ENCODE measurements at places on chromosomes 5 and 9. TPM values are rescaled to one million over a fixed set of nuclear protein-coding genes. Genes with fewer than 3 reads are reported as not detected.

GRCh38 chr5:158056130-158056825, 197.3 kb upstream of the CLINT1 start:
- DNase-seq, result no peak

GRCh38 chr9:99253134-99253533, 31.1 kb downstream of the SEC61B start:
- no peak for DNase-seq

DNA sequence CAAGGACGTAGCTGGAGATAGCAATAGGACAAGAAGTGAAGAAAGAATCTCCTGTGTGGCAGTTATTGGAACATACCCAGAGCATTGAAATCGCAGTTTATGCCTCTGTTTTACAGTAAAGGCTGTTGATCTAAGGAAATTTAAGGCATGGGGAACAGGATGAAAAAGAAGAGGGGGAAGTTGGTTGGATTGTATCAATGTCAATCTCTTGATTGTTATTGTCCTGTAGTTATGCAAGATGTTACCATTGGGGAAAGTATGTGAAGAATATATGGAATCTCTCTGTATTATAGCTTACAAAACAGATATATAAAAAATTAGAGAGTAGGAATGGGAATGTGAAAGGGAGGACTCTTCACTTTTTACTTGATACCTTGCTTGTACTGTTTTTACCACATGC, 195.6 kb upstream of the NREP start:
- no peak for DNase-seq

- no peak for DNase-seq
Observed at GRCh38 chr5:15321776-15322175, 178.2 kb upstream of the FBXL7 start.

- peak; percentile 39 for DNase-seq
Observed at GRCh38 chr9:130041648-130042405, 1.2 kb downstream of the FNBP1 start.

GRCh38 chr9:78613006-78613405, 316.1 kb downstream of the PSAT1 start:
- no peak for DNase-seq

- no peak for DNase-seq
Observed at GRCh38 chr9:6109571-6109970, 94.1 kb upstream of the RANBP6 start.

- DNase-seq, result no peak
Observed at GRCh38 chr9:9045572-9045971, 1246.0 kb upstream of the DMAC1 start.

DNA sequence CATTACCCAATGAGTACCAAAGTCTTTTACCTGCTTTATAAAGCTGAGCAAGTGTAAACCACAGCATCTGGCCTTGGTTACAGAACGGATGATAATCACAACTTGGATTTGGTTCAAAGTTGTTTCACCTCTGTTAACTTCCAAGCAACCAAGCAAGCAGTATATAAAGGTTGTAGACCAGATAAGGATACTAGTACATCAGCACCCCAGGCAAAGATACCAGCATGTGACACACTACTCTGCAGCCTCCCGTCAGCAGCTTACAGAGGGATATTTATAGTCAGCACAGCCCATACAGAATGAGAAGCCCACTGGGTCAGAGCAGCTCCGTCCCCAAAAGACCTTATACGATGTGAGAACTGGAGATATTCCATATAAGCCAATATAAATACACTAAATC, 193.3 kb downstream of the SMARCA2 start:
- DNase-seq, result peak; percentile 43

DNA sequence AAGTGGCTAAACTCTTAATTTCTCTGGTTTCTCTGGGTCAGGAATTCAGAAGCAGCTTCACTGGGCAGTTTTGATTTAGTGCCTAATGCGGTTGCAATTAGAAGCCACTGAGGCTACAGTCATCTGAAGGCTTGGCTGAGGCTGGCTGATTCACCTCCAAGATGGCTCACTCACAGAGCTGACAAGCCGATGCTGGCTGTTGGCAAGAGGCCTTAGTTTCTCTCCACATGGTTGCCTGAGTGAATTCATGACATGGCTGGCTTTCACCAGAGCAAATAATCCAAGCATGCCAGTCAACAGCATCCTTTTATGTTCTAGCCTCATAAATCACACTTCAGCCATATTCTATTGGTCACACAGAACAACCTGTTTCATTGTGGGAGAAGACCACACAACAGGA, 2.8 kb upstream of the CDK7 start:
- no peak for DNase-seq

DNA sequence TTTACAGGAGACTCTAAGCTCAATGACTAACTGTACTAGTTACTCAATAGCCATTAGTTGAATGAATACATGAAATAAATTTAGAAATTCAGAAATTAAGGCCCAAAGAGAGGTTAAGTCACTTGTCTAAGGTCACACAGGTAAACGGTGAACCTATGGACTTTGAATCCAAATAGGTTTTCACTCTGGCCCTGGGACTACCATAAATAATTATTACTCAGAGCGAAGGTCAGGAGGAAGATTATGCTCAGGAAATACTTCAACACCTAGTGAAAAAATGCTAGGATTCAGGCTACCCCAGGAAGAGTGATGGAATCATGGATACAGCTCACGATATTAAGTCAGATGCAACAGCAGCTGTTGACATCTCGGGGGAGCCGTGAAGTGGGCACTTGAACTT, 417.4 kb downstream of the GABRG2 start:
- DNase-seq, result no peak

The GABRG2 gene
- total RNA-seq, result not detected

The AGXT2 gene
- total RNA-seq, result not detected

The ROPN1L gene
- total RNA-seq, result 0.20 TPM

The TMEM215 gene
- not detected for total RNA-seq

The CYSRT1 gene
- total RNA-seq, result not detected

The NPR3 gene
- total RNA-seq, result 16.3 TPM

The ADAMTS2 gene
- 4.3 TPM for total RNA-seq

The LCN12 gene
- 3.6 TPM for total RNA-seq

Data from left ventricle myocardium superior (tissue), 1 donor.